ENCODE measurements at places on chromosomes 4 and X. TPM values are rescaled to one million over a fixed set of nuclear protein-coding genes. Genes with fewer than 3 reads are reported as not detected.

The CT55 gene
- total RNA-seq = not detected

The NAP1L2 gene
- total RNA-seq = 3.9 TPM

The TMPRSS11F gene
- total RNA-seq = not detected

The IGSF1 gene
- total RNA-seq = 0.25 TPM

The EIF4E gene
- 227 TPM for total RNA-seq

The LRIT3 gene
- 0.11 TPM for total RNA-seq

The ANOS1 gene
- 7.9 TPM for total RNA-seq

The DGAT2L6 gene
- not detected for total RNA-seq

The SUPT20HL1 gene
- total RNA-seq = 0.11 TPM
